Upper lobe of left lung (tissue), 6 donors: ENCODE measurements at places on chromosomes 6 and 20. TPM values are rescaled to one million over a fixed set of nuclear protein-coding genes. Genes with fewer than 3 reads are reported as not detected.

- H3K4me3 ChIP-seq: no peak overlapping the region
- no peaks in the 10 kb centered on the region for H3K36me3 ChIP-seq
- no peaks in the 10 kb centered on the region for H3K4me1 ChIP-seq
- DNase-seq: no peak
- no peak overlapping the region for H3K27ac ChIP-seq
Measured at GRCh38 chr6:45592991-45593390, 215.3 kb upstream of the SUPT3H start.

The MYLK2 gene
- not detected for total RNA-seq

The GJA10 gene
- not detected for total RNA-seq

DNA sequence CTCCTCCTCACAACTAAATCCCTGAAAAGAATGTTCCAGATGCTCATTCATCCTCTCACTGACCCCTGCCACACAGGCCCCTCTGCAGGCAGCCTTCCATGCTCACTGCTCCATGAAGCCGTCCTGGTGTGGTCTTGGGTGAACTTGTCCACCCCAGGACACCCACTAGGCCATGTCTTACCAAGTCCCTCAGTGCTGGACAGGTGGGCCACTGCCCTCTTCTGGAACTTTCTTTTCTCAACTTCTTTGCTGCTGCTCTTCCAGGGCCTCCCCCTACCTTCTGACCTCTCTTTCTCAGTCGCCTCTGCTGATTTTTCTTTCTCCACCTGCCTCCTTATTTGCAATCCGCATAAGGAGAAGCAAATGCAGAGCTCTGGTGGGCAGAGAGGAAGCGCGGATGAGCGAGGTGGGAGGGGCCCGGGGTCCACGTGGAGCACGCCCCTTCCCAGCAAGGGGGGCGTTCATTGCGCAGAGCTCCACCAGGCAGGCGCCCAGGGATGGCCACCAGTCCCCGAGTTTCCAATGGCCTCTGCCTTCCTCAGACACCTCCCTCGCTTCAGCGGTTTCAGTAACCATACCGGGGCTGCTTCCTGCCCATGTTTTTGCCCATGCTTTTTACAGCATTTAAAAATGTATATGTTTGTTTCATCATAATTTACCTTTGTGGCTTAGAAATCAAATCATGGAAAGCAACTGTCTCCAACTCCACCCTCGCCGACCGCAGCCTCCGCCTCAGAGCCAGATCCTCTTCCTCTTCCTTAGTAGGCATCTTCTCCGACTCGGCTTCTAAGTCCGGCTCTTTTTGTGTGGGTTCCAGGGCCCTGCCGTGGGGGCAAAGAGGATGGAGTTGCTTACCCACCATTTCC, 129.6 kb downstream of the ZDHHC14 start:
- H3K27ac ChIP-seq: no peak overlapping the region
- H3K27me3 ChIP-seq: no peaks in the 10 kb centered on the region
- H3K4me3 ChIP-seq: peak overlapping the region; percentile 22
- DNase-seq: peak; percentile 60
